ENCODE measurements at places on chromosomes 3 and 15. TPM values are rescaled to one million over a fixed set of nuclear protein-coding genes. Genes with fewer than 3 reads are reported as not detected.

GRCh38 chr15:51561271-51561670 is 61.3 kb downstream of the DMXL2 start:
- no peak for DNase-seq

DNA sequence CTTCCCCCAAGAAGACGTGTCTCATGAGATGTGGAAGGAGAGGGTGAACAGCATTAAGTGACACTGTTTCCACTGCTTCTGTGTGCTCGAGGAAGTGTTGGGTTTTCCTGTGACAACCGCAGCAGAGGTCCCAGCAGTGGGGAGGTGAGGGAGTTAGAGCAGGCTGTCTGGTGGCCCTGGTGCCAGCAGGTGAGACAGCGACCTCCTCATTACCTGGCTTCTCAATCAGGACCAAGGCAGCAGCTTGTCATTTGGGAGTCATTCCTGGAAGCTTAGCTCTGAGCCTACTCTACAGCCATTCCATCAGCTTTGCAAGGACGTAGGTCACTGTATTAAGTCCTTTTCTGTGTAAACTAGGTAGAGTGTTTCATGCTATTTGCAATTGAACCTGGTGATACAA is 63.3 kb upstream of the RGMA start:
- no peak for DNase-seq

GRCh38 chr15:79887054-79887930 is 9.5 kb downstream of the MTHFS start:
- no peak for DNase-seq

C3orf85 gene
- total RNA-seq: not detected

GOLGA8S gene
- 0.15 TPM for total RNA-seq

MANF gene
- total RNA-seq: 132 TPM

KLF15 gene
- total RNA-seq: 3.3 TPM

SLITRK3 gene
- not detected for total RNA-seq

BUB1B gene
- total RNA-seq: 92.9 TPM

COX17 gene
- total RNA-seq: 51.6 TPM

Data from HCT116 (cell line).